ENCODE measurements at places on chromosomes 11 and 22. TPM values are rescaled to one million over a fixed set of nuclear protein-coding genes. Genes with fewer than 3 reads are reported as not detected.

DNA sequence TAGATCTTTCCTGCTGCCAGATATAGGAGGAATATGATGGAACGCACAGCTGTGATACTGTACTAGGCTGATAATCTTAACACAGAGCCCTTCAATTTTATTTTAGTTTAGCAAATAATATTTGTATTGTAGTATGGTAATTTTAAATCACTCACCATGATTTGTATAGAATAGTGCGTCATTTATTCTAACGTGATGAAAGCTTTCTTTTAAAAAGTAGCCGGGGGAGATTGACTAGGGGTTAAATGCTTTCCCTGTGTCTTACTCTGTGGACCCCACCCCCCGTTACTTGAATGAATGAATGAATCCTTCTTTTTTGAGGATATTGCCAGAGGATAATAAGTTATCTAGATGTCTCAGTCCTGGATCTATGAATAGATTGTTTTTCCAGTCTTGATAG lies 72.1 kb downstream of the CECR2 start:
- DNase-seq, result no peak

DNA sequence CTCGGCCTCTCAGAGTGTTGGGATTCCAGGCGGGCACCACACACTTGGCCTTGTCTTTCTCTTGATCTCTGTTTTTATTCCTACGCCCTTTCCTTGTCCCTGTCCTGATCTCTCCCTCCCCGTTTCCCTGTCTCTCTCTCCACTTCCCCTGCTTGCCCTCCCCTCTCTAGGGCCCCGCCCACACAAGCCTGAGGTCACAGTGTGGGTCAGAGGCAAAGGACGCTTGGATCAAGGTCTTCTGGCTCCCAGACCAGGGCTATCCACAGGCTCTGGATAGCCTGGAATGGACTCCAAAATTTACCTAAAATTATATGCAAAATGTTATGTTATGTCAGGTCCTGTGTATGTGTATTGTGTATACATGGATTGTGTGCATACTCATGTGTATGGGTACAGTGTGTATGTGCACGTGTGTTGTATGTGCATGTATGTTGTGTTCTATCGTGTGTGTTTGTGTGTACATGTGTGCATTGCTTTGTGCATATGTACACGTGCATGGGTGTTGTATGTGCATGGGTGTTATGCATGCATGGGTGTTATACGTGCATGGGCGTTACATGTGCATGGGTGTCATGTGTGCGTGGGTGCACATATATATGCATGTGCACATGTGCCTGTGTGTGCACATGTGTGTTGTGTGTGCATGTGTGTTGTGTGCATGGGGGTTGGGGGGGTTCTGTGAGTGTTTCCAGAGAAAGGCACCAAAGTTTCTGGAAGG lies 38.3 kb downstream of the TP53I11 start:
- DNase-seq, result no peak

DNA sequence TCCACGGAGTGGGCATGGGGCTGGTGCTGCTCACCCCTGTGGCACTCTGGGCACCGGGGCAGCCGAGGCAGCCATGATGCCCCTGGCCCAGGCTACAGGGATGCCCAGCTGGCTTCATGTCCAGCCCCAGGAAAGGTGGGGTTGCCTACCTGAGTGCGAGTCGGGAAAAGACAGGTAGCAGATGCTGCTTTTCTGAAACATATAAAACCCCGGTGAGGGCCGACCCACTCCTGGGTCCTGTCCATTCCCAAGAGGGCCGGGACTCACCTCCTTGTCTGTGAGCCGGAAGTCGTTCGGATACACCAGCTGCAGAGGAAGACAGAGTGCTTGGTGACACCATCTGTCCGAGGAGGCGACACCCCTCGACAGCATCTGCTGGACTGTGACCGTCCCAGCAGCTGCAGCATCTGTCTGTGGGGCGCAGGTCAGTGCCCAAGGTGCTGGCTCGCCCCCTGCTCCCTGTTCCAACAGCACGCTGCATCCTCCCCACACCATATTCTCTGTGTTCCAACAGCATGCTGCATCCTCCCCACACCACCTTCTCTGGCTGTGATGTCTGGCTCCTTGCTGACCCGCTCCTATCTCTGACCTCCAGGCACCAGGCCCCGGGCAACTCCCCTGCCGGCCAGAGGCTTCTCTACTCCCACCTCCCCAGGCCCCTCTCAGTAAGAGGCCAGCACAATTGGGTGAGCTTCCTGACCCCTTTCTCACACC lies 8.0 kb downstream of the DENND6B start:
- DNase-seq, result no peak

DNA sequence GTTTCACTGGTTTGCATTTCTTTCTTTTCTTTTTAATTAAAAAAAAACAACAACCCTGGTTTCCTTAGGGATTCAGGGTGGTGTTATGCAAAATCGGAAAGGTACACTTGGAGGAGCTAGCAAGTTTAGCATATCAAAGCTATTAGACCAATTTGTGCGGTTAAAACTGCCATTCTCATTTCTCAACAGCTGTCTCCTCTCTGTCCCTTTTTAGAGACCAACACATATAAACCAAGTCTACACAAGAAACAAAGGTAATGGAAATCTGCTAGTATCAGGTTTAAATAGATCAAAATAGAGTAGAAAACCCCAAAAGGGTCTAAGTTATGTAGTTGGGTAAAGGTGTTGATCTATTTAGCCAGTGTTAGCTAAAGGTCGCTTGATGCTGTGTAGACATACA lies 1.7 kb upstream of the SESN3 start:
- DNase-seq, result no peak

DNA sequence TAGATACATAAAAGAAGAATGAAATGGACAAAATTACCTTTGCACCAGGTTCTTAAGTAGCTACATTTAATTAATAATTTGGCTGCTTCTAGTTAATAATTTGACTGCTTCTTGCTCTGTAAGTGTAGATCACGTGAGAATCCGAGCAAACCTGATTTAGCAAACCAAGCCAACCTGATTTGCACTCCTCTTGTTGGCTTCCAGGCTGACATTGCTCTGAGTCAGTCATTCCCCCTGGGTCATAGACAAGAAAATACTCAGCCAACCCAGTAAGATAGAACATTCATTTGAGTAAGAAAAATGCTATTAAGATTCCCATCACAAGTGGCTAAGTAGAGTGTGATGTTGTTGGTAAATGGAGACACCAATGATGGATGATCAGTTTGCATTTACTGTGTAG lies 304.1 kb downstream of the C11orf87 start:
- peak; percentile 60 for DNase-seq

- no peak for DNase-seq
These were observed 12.9 kb downstream of the GAL3ST1 start for GRCh38 chr22:30561402-30562189.

DNA sequence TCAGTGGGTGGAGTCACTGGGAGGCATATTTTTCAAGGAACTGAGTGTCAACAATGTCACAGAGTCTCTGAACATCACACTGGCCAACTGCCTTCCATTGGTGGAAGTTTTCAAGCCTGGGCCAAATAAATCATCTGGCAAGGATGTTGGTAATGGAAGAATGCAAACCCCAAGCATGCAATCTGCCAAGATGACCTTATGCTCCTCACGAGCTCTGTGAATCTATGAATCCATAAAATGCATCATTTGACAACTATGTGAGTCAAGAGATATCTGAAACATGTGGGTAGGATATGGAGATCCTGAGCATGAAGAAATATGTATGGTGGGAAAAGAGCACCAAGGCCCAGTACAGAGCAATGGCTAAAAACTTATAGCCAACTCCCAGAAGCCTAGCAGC lies 122.2 kb downstream of the PLEKHA7 start:
- DNase-seq, result peak; percentile 49

DNA sequence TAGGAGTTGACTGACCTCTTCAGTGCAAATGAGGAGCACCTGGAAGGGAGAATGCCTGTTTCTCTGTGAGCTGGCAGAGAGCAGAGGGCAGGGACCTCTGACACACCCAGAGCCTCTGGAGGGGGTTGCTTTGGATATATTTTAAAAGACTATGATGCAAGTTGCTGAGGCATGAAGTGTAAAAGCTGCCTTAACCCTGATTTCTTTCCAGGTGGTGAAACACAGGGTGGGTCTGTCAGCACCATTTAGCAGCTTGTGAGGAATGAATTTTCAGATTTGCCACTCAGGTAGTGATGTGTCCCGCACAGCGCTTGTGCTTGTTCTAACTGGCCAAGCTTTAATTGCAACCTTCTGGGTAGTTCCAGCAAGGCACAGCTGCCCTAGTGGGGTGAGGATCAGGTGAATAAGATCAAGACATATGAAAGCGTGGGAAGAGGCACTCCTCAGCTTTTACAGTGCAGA lies 90.2 kb downstream of the SWAP70 start:
- peak; percentile 82 for DNase-seq

- no peak for DNase-seq
These were observed 111.1 kb downstream of the FBXO7 start for GRCh38 chr22:32585737-32586136.

GRCh38 chr11:103920449-103920848 lies 116.0 kb upstream of the DDI1 start:
- peak; percentile 38 for DNase-seq

GRCh38 chr22:49090853-49091135 lies 736.9 kb downstream of the BRD1 start:
- no peak for DNase-seq

DNA sequence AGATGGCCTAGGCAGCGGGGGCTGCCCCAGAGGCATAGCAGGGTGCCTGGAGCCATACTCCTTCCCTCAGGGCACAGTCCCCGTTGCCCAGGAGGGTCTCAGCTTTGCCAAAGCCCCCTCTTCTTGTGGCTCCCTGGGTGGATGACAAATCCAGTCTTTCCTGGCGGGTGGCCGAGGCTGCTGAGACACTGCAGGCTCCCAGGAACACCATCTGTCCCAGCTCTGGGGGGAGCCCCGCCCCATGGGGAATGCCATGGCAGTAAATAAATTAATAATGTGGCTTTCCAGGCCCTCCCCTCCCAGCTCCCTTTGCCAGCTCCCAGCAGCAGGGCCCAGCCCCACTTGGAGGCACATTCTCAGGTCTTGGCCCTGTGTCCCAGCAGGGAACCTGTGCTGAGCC lies 45.0 kb downstream of the PDE2A start:
- no peak for DNase-seq

DNA sequence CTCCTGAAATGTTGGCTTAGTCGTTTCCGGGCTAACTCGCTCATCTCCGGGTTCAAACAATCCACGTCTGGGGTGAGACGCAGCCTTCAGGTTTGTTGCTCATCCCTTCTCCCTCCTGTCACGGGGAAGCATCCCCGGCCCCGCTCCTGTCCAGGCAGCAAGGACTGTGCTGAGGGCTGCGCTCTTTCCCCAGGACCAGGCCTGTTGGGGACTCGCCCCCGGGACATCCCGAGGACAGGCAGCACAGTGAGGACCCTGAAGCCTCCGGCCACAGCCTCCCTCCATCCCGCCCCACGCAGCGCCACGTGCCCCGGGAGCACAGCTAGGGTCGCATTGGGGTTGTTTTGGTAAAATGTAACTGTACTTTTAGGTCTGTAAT lies 252.0 kb downstream of the BRD1 start:
- no peak for DNase-seq

DNA sequence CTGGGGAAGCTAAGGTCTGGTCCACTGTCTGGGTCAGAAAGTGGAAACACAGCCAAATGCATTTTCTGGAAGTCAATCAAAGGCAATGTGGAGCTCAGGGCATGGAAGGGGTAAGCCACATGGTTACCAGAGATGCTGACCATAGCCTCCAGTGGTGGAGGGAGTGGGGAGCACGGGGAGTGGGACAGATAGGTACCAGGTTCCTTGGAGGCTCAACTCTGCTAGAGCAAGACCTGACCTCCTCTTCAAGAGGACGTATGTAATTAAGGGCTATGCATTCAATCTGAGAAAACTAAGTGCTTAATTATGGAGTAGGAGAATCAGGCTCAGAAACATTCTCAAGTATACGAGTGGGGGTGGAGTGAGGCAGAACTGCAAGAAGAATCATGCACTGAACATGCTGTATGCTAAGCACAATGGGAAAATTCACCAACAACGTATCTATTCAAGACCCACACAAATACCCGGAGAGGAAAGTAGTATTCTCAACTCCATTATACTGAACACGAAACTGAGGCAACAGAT lies 65.2 kb upstream of the PHOX2A start:
- no peak for DNase-seq

DNA sequence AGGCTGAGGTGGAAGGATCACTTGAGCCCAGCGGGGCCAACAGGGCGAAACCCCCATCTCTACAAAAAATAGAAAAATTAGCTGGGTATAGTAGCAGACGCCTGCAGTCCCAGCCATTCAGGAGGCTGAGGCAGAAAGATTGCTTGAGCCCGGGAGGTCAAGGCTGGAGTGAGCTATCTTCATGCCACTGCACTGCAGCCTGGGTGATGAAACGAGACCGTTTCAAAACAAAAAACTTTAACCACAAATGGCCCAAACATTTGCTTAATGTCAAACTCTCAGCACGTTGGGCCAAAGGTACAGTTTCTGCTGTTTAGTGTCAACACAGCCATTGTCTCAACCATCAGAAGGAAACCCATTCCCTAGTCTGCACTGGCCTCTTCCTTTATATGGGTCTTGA lies 69.2 kb upstream of the TTC12 start:
- DNase-seq, result no peak

- DNase-seq, result no peak
These were observed 28.4 kb upstream of the RFPL3 start for GRCh38 chr22:32329202-32329645.

GRCh38 chr11:92152245-92152644 lies 72.4 kb upstream of the FAT3 start:
- DNase-seq, result no peak

DNA sequence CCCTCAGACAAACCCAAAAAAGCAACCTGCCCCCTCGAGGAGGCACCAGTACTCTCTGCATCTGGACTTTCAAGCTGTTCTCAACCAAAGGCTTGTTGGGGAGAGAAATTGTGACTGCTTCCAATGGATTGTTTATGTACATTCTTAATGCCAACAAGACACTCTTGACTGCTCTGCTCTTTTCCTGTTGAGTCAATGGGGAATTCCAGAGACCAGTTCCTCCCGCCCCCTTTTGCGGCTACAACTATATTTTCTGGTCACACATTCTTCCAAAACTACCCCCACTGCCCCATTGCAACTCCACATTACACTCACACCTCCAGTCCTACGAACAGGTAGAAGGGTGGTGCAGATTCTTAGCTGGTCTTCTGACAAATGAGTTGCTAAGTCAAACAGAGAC lies 187.0 kb downstream of the DSCAML1 start:
- peak; percentile 61 for DNase-seq

GLYATL1B gene
- total RNA-seq, result not detected

KREMEN1 gene
- total RNA-seq, result 5.8 TPM

CDC45 gene
- 0.26 TPM for total RNA-seq

HEPN1 gene
- total RNA-seq, result not detected

C22orf31 gene
- not detected for total RNA-seq

C11orf98 gene
- 79.5 TPM for total RNA-seq
